Stimulated activated CD8-positive, alpha-beta memory T cell treated with anti-CD3 and anti-CD28 coated beads, Interleukin-4, amount 100 ng/mL, for 1 hour (primary cell): ENCODE measurements at places on chromosomes 12 and 14.

GRCh38 chr12:89863493-89863938 is 154.9 kb upstream of the ATP2B1 start:
- DNase-seq, result peak; percentile 37

DNA sequence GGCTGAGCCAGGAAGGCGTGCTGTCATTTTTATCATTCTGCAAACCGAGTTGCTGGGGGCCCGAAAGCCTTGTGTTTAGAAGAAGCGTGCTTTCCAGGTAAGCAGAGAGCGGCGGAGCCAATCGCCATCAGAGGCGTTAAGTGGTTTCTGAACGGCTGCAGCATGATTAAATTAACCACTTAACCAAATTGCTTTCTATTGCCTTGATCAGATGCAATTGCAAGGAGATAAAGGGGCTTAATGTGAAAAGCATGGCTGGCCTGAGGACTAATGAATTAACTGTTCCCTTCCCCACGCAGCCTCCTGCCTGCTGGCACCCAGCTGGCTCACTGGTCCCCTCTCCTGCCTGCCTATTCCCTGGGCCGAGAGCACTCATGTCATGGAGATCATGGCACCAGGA is 36.6 kb upstream of the CHGA start:
- no peak for DNase-seq

GRCh38 chr12:46562625-46563225 is 190.2 kb upstream of the SLC38A2 start:
- DNase-seq, result no peak

DNA sequence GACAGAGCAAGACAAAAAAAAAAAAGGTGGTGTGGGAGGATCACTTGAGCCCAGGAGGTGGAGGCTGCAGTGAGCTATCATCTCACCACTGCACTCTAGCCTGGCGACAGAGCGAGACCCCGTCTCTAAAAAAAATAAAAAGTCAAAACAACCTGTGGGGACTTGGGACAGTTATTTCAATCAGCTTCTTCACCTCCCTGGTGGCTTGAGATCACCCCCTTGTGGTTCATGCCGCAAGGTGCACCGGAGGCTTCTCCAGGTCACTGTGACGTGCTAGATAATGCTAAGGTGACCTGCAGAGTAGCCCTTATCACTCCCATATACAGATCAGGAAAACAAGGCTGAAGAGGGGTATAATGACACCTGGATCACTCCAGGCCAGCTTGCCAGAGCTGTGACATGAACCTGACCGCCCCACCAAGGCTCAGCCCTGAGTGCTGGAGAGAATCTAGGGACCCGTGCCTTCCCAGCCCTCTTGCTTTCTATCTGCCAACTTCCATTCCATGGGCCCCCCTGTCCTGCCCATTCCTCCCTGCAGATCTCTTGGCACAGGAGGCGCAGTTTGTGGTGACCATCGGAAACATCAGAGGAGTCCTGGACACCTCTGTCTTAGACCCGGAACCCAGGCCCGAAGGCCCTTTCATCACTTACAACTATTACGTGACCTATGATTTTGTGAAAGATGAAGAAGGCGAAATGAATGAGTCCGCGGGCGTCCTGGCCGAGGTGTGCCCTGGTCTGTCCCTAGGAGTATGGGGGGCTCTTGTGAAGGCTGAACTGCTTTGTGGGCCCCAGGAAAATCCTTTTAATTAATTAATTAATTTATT is 8.1 kb downstream of the LRRC43 start:
- DNase-seq, result no peak

DNA sequence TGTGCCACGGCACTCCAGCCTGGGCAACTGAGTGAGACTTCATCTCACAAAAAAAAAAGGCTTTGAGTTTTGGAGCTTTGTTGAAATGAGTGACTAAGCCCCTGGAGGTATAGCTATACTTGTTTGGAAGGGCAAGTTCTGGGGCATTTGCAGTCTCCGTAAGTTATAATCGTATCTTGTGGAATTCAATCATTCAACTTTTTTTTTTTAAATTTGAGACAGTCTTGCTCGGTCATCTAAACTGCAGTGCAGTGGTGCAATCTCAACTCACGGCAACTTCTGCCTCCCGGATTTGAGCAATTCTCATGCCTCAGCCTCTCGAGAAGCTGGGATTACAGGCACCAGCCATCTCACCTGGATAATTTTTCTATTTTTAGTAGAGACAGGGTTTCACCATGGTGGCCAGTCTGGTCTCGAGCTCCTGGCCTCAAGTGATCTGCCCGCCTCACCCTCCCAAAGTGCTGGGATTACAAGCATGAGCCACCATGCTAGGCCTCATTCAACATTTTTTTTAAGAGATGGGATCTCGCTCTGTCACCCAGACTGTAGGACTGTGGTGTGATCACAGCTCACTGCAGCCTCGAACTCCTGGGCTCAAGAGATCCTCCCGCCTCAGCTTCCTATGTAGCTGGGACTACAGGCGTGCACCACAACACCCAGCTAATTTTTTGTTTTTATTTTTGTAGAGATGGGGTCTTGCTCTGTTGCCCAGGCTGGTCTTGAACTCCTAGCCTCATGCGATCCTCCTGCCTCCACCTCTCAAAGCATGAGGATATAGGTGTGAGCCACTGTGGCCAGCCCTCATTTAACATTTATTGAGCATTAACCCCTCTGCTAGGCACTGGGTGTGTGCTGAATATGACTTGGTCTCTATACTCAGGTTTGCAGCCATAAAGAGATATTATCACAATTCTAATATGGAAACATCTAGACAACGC is 133.7 kb upstream of the MAP1LC3B2 start:
- DNase-seq, result no peak

- no peak for DNase-seq
Measured at GRCh38 chr12:102061096-102061559, 663 bp downstream of the WASHC3 start.
